ENCODE measurements at places on chromosomes 11 and 22. TPM values are rescaled to one million over a fixed set of nuclear protein-coding genes. Genes with fewer than 3 reads are reported as not detected.

The CST6 gene
- total RNA-seq: not detected

The OTOG gene
- not detected for total RNA-seq

The OR52A1 gene
- not detected for total RNA-seq

The OR52N4 gene
- total RNA-seq: not detected

Measured in cardiac atrium fibroblast (primary cell).